H1 (cell line): ENCODE measurements at places on chromosomes 6 and 20. TPM values are rescaled to one million over a fixed set of nuclear protein-coding genes. Genes with fewer than 3 reads are reported as not detected.

Gene MATN4
- 4.0 and 4.4 TPM in 2 replicates for total RNA-seq

Gene RAET1G
- total RNA-seq: not detected in 2 replicates

Gene FAM83B
- 5.7 and 6.4 TPM in 2 replicates for total RNA-seq

Gene MCHR2
- total RNA-seq: not detected in 2 replicates

Gene C6orf163
- 0.90 and 1.5 TPM in 2 replicates for total RNA-seq

Gene PDYN
- total RNA-seq: 0.54 and 0.63 TPM in 2 replicates

Gene SLC44A4
- total RNA-seq: 2.5 and 4.8 TPM in 2 replicates

Gene PSORS1C1
- 0.36 and 0.52 TPM in 2 replicates for total RNA-seq

Gene SPATS1
- total RNA-seq: not detected in 2 replicates

Gene PHACTR1
- 17.1 and 17.3 TPM in 2 replicates for total RNA-seq

Gene PAK5
- 0.44 and 0.80 TPM in 2 replicates for total RNA-seq

Gene STMND1
- total RNA-seq: not detected in 2 replicates

Gene ECT2L
- total RNA-seq: not detected in 2 replicates

Gene LGSN
- total RNA-seq: 0.19 TPM in 1 of 2 replicates, not detected in the other

DNA sequence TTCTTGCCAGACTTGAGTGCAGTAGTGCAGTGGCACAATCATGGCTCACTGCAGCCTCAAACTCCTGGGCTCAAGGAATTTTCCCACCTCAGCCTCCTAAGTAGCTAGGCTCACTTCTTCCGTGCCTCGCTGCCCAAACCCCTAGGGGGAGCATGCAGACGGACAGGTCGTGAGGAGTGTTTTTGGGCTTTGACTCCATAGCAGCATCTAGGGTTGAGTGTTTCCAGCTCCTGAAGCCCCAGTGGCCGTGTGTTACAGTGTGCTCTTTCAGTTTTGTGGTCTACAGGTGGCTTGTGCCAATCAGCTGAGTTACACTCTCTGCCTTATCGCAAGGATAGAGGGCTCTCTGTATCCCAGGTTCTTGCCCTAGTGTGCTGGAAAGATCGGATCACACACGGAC lies 33.4 kb downstream of the NCOA3 start:
- peak; percentile 65 for DNase-seq

DNA sequence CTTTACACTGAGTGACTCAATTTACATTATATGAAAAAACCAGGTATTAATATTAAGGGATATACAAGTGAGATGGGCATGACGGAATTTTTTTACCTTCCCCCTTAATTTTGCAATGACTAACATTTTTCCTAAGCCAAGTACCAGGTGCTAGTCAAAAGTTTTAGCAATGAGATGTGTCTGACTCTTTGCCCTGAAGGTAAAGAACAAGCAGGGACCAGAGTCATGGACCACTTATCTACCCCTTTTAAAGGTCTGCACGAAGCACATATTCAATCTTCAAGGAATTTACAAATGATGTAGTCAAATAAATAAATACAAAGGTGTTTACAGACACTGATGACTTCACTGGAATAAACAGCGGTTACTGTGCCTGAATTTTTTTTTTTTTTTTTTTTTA lies 1.4 kb downstream of the GLO1 start:
- DNase-seq: no peak

- DNase-seq: no peak
Observed at GRCh38 chr6:96899019-96899418, 1.3 kb upstream of the NDUFAF4 start.

DNA sequence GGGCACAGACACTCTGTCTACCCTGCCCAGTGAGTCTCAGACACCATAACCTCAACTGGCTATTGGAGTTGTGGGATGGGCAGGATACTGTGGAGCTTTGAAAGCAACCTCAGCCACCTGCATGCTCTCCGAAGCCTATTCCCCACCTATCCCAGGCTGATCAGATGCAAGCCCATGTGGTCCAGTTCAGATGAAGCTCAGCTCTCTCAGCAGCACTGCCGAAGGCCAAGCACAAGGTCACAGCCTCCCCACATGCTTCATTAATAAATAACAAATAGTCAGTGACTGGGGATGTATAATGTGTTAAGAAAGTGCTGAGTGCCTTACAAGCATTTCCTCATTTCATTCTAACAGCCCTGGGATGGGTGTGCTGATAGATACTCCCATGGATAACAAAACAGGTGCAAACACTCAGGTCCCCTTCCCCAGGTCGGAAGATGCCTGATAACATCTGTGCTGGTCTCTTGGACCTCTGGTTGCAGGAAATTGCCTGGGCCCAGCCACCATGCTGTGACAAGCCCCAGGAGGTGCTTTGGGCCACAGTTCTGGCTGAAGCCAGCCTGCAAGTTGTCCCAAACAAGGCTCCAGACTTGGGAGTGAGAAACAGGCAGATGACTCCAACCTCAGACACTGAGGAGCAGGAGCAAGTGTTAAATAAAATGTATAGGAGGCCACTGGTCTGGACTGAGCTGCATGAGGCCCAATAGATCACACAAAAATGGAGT lies 3.7 kb downstream of the ACSS1 start:
- DNase-seq: no peak

DNA sequence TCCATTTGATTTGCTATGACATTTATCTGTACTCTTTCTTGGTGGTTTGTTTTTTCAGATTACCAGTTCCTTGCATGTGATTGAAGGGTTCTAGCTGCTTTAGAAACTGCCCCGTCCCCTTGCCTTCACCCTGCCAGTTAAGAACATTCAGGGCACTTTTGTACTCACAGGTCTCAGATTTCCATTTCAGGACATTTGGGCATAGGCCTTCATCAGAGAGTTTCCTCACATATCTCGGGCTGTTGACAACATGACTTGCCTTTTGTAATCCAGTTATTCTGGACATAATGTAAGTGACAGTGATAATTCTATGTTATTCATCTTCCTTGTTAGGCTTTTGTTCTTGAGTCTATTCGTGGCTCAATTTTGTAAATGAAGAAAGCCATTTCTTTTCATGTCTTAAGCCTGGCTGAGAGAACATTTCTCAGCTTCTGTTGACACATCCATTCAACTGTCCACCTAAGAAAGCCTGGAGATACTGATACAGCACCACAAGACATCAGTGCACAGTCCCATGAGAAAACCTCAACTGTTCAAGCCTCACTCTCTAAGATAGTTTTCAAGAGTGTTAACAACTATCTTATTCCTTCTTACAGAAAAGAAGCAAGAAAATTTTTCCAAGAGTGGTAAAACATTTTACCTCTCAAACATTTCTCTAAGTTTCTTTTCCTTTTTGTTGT lies 209.3 kb upstream of the SGK1 start:
- no peak for DNase-seq

GRCh38 chr6:119446115-119446554 lies 96.6 kb upstream of the MAN1A1 start:
- no peak for DNase-seq

DNA sequence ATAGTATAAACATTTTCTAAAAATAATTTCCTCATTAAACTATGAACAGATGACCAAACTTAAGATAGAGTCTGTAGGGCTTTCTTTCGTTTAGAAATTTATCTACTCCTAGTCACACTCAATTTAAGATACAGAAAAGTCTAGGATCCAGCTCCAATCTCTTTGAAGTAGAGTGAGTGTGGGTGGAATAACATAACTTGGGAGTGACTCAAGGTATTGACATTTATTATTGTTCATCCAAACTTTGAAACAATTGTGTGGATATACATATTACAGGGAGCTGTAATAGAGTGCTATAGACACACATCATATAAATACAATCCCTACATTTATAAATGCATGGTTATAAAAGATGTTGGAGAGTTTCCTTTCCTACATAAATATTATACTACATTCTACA lies 715.2 kb upstream of the MANEA start:
- no peak for DNase-seq

GRCh38 chr20:34654207-34654744 lies 22.6 kb downstream of the PIGU start:
- DNase-seq: no peak

GRCh38 chr6:82365016-82365795 lies 1.6 kb downstream of the TPBG start:
- no peak for DNase-seq

GRCh38 chr6:98834060-98835031 lies at the start of gene POU3F2:
Gene POU3F2 (plus strand): TSS chr6:98834574. CDS start chr6:98834874, 300 bp downstream.
- DNase-seq: peak; percentile 88

DNA sequence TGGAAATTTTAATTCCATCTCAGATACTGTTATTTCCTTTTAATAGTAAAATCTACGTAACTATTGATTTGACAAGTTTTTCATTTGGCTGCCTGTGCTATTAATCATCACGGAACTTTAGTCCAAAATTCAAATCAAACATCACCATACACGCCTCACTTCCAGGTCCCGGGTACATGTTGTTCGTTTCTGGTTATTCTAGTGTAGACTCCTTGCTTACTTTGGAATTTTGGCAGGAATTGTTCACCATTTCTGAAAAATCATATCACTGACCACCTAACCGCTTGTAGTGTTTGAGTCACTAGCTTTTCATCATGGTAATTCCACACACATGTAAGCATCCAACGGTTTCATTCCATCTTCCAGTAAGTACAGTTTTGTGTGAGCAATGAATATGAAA lies 98.0 kb upstream of the NHSL1 start:
- no peak for DNase-seq

- no peak for DNase-seq
Observed at GRCh38 chr6:145727817-145728388, 7.4 kb downstream of the EPM2A start.

GRCh38 chr20:58229198-58229798 lies 845 bp upstream of the ANKRD60 start:
- no peak for DNase-seq

DNA sequence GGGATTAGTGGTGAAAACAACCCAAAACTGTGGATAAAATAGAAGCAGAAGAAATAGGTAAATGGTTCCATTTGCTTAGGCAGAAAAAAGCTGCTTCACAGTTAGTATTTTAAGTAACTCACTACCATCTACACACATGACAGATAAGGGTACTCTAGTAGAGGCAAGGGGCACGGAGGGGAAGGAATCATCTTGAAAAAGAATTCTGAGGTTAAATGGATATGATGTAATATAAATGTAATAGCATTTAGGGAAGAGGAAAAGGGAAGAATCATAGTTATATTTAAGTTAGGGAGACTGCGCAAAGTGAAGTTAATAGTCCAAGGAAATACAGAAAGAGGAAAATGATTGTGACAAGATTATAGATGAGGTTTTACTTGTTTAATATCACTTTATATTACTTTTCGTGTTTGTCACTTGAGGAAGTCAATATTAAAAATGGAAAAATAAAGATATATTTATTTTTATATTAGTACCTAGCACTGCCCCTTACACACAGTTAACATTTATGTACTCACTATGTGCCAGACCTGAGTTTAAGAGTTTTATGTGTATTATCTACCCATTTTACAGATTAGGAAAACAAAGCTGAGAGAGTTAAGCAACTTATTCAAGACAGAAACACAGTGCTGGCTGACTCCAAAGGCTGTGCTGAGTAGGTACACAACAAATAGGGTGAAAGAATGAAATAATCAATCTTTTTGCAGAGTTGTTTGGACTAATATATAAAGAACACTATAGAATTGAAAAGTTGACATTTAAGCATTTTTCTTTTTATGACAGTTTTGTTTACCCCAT lies 128.1 kb downstream of the REV3L start:
- no peak for DNase-seq

- no peak for DNase-seq
Observed at GRCh38 chr20:3980260-3981131, 34.9 kb downstream of the RNF24 start.

GRCh38 chr6:7249391-7249790 lies 63.6 kb downstream of the SSR1 start:
- DNase-seq: no peak

DNA sequence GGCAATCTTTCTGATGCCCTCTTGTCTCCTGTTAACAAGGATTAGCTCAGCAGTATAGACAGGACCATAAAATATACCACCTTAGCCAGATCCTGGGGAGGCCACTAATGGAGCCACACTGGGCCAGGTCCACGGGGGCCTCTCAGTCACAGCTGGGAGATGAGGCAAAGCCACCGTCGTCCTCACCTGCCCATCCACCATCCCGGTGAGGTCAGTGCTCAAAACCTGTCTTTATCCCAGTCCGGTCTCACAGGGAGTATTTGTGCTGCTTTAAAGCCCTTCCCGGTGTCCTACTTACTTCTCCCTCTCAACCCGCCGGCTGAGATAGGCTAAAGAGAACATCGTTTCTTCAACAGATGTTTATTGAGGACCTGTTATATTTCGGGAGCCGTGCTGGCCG lies 104.3 kb downstream of the EDN3 start:
- no peak for DNase-seq

DNA sequence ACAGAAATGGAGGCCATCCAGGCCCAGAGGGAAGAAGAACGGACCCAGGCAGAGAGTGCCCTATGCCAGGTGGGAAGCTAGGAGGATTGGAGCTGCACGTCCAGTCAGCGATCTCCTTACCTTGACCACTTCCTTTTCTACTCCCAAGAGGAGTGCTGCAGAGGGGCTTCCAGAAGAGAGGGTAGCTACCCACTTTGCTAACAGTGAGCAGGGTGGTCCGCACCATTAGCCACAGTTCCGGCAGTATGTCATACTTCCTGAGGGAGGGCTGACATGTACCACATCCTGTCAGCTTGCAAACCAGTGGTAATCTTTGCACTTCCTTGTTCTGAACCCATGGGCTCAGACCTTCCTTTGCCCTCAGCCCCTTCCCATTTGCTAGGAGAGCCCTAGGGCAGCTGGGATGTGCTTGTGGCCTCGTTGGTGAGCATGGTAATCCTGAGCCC lies 35.4 kb downstream of the CEP250 start:
- DNase-seq: no peak

GRCh38 chr20:54485631-54486030 lies 10.2 kb downstream of the DOK5 start:
- no peak for DNase-seq

- DNase-seq: no peak
Observed at GRCh38 chr6:145332011-145332410, 403.3 kb downstream of the EPM2A start.

DNA sequence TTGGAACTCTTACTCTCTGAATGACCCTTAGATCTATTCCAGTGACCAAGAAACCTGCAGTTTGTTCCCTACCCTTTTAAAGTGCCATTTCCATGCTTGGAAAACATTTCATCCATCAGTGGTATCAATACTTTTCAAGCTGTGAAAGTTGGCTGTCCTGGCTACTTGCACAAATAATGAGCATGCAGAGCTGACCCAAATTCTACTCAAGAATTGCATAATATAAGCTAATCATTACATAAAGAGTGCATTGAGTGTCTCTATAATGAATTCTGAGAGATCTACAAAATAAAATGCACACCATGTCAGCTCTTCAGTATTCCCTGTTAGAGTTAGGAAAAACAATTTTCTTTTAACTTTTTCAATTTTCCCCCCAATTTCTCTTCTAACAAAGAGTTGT lies 181.3 kb upstream of the HS3ST5 start:
- no peak for DNase-seq

DNA sequence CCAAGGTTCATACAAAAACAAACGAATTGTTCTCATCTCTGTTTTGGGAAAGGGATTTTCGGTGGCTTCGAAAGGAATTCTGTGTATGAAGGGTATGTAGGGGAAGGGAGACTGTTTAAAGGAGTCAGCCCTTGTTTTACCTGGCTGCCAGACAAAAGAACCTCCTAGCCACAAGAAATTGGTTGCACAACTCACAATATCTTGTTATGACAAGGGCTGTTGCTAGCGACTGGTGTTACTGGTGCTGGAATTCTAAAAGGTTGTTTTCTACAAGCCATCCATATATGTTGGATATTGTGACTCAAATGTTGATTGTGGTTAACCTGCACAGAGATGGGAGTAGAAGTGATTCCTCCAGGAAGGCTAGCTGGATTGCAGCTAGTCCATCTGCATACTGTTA lies 34.6 kb upstream of the CITED2 start:
- DNase-seq: no peak
